ENCODE measurements at places on chromosomes 4 and X.
A peak's percentile ranks its signal among the peaks of the same experiment; 100 is the strongest.

GRCh38 chrX:54386314-54386713 lies 28.5 kb upstream of the WNK3 start:
- DNase-seq: no peak

DNA sequence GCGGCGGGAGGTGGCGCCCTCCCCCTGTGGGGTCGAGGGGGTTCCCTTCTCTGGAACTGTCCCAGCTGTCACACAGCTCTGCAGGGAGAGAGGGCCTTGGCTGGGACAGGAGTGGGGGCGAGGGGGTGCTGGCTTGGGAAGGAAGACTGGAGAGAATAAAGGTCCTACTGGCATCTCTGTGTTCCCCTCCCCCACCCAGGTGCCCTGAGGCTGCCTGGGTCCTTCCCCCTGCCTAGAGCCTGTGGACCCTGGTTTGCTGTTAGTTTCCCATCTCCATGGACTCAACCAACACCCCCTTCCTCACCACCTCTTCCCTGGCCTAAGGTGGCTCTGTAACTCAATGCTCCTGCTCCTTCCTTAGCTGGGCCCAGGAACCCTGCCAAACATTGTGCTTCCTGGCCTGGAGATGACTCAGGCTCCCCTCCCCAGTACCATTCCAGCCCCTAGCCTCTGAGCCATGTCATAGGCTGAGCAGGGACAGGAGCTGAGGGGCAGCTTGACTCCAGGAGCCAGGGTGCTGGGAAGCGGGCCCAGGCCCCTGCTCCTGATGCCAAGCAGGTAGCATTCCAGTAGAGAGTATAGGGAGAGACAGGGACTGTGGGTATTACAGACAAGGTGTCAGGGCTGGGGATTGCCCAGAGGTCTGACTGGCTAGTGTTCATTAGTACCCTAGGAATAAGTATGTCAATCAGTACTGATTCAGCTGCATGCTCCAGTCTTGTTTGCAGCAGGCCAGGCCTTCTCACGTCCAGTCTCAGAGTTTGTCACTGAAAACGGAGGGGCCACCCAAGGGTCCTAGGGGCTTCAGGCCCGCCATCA lies 100.7 kb downstream of the EFNB1 start:
- DNase-seq: no peak

- DNase-seq: no peak
Observed at GRCh38 chrX:147626605-147627004, 285.1 kb upstream of the FMR1 start.

- DNase-seq: no peak
Observed at GRCh38 chrX:73977542-73978169, 326.3 kb upstream of the ZCCHC13 start.

DNA sequence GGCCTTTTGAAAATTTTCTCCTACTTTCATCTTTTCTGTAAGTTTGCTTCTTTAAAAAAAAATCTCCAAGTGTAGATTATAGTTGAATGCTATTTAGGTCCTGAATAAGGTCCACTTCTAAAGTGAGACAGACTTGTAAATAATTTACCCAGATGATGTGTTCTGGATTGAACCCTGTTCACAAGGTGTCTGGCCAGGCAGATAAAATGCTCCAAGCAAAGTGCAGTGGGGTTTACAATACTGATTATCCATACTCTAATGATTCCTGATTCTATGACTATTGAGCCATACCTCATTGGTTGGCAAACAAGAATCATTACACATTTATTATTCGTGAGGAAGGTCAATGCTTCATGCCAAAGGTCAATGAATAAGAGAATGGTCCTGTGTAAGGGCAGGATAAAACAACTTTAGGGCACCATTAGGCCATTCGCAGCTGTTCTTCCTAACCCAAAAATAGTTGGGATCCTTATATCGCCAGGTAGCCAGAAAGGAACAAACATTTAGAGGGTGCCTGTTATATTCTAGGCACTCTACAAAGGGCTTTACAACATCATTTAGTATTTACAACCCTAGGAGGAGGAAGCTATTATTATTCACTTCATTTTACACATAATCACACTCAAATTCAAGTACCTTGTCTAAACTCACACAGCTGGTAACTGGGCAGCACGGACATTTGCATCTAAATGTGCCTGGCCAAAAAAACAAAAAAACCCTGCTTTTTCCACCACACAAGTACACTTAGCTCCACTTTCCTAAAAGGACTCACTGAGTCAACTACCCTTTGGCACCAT lies 18.6 kb upstream of the SAT1 start:
- DNase-seq: no peak

DNA sequence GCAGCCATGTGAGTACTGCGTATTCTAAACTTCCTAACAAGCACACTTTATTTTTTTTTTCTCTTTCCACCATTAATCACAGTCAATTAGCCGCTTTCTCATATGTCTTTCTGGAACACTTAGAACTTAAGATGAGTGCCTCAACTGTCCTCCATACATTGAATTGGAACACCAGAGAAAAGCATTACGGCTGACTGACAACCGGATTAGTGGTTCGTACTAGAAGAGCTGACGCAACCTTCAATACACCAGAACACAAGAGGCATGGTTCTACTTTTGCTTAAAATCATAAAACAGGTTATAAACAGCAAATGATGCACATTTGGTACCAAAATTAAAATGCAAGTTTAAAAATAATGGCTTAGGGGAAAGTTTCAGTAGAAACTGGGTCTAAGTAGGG lies 3.3 kb downstream of the TMEM47 start:
- DNase-seq: no peak

DNA sequence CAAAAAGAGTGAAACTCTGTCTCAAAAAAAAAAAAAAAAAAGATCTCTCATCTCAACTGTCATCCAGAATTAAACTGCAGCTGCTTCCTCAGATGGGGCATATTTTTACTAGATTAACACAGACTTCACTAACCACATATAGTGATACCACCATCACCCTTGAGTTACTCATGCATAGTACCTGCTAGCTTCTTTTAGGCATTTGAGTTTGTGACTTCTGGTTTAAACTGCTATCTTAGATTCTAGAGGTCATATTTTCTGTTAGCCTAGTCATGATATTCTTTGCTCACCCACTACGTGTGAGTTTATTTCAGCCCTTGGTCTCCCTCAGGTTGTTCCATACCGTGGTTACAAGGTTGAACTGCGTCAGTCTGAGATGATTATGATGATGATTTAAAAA lies 154.9 kb upstream of the BMP3 start:
- DNase-seq: no peak

DNA sequence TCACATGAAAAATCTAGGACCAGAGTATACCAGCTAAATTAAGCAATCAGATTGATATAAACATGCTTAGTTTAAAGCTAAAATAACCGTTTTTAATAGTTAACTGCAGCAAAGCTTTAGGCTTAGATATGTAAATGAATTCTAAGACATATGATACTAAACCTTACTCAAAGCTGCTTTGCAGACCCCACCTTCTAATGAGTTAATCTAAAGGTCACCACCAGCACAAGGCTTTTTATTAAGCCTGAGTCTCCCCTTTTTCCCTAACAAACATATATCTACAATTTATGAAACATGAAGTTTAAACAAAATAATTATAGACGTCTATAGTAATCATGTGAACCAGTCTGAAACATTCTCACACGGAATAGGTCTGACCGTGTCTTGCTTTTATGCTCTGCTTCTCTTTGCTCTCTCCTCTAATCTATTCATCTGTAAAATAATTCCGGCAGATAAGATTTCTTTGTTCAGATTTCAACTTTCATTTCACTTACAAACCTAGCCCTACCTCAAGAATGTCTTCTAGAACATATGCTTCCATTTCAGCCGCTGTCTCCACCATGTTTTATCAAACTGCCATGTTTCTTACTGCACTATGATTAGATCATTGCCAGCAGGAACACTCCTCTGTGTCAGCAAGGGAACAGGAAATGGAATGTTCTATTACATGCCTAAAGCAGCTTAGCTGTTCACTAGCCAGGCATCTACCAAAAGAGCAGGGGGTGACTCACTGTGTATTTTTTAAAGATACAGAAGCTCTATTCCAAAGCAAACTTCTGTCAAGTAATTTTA lies 35.9 kb downstream of the ANKRD17 start:
- peak; percentile 92 for DNase-seq

DNA sequence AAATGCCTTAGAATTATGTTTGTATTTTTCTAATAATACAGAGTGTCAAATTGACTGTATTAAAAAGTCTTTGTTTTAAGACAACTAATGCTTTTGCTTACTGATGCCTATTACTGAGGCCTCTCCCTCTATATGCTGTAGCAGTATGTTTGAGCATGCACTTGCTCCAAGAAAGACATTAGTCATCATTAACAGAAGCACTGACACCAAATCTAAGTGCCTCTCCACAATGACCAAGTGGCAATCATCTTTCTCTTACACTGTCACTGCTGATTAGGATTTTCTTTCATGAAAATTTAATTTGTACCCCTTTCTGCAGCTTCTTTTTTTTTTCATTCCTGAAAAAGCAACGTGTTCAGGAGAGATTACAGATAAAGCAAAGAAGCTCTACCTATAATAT lies 11.1 kb upstream of the MAB21L2 start:
- no peak for DNase-seq
